Hematopoietic multipotent progenitor cell treated with erythropoietin and hydrocortisone succinate and interleukin-3 and kit ligand, for 8 days (in vitro differentiated cells): ENCODE measurements at places on chromosomes 16 and 17.

GRCh38 chr17:27965224-27965623 lies 72.1 kb upstream of the LYRM9 start:
- no peak for DNase-seq

GRCh38 chr16:87016046-87017035 lies 300.9 kb downstream of the C16orf95 start:
- DNase-seq, result no peak

DNA sequence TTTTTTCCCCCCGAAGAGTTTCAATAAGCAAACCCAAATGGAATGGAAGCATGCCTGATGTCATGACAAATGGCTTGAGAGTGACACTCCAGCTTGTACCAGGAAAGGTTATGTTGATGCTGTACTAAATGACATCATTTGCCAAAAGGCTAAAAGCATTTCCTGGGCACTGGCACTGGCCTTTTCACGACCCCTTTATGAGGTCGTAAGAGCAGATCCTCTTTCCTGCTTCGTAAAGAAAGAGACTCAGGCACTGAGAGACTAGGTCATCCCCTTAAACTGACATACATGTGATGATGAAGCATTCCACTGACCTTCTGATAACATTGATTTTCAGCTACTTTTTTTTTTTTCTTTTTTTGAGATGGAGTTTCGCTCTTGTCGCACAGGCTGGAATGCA lies 30.5 kb downstream of the CEP295NL start:
- no peak for DNase-seq

GRCh38 chr16:83574388-83574787 lies 233.4 kb upstream of the HSBP1 start:
- no peak for DNase-seq

- no peak for DNase-seq
Measured at GRCh38 chr17:58325289-58325726, 3.3 kb downstream of the TSPOAP1 start.

DNA sequence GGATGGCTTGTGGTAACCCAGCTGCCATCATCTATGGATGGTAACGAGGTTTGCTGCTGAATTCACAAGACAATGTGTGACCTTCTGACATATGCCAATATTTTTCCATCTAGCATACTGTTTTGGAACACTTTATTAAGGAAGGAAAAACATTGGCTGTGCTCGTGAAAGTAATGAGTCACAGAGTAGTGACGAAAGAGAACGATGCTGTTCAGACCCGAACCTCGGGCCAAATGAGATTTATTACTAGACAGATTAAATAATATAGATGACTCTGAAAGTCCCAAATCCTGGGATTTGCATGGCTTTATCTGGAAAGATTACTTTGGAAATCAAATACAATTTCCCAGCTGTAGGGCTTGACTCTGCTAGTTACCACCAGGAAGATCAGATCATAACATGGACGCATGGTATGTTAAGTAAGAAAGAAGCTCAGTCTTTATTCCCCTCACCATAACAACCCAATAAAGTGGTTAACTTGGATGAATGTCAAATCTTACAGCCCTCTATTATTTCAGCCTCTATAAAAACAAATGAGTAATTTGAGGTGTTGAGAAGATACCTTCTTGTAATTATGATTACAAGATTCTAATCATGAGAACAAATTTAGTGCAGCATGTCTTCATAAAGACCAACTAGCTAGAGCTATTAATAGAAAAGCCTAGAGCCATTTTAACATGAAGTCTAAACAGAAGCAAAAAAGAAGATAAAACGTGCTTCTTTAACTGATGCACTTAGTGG lies 32.6 kb downstream of the ERN1 start:
- DNase-seq, result no peak

DNA sequence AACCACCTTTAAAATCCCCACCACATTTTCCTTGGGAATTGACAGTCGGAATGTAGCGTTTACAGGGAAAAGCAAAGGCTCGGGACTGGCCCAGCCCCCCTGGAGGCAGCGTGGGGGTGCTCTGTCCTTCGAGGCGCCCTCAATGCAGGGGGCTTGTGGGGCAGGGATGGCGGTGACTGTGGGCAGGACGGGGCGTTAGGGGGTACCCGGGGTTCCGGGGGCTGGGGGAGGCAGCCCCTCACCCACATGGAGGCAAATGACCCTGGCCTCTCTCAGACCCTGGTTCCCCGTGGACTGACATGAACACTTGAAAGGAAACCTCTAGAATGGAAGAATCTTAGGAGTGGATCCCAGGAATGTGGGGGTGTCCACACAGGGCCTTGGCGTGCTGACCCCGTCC lies 78.4 kb upstream of the GNG13 start:
- DNase-seq, result no peak

DNA sequence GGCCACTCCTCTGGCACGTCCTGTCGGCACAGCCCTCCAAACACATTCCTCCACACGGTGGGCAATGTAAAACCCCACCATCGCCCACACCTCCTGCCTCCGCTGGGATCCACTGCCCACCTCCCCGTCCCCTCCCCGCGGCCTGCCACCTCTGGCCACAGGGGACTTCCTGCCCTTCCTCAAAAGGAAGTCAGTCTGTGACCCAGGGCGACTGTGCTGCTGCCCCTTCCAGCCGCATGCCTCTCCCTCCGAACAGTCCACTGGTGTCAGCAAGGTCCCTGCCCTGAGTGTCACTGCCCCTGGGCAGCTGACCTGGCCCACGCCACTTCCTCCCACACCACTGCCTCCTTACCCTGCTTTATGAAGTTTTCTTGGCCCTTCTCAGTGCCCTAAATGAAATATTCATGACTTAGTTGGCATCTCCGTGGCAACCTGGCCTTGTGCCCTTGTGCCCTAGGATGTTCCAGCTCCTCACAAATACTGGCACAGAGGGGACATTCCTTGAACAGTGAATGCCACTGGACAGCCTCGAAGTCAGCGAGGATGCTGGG lies 2.0 kb downstream of the PLD6 start:
- no peak for DNase-seq

DNA sequence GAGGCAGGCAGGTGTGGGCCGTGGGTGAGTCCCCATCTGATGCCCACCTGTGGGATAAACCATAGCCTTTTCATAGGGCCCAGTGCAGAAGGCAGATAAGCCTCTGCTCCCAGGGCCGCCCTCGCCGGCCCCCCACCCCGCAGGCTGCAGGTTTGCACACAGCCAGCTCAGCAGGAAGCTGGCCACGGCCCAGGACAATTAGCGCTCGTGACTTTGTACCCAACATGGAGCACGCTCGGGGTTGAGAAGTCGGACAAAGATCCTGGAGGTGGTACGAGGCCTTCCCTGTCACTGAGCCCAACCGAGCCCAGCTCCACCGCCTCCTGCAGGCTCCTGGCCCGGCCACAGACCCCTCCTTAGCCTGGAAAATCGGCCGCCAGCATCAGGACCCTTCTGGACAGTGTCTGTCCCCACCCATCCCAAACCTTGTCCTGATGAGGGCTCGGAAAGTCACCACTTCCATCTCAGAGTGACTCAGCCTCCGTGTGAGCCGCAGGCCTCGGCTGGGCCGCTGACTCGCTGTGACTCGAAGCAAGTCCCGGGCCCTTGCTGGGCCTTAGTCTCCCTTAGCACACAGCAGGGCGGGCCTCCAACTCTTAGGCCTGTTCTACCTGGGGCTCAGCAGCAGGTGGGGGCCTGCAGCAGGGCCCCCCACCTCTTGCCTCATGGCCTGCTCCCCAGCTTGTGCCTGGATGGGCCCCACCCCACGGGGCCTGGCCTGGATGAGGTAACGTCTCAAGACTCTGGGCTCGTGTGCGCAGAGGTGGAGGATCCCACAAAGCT lies 22.7 kb downstream of the FAM83G start:
- DNase-seq, result no peak

GRCh38 chr17:68829211-68829610 lies 126.0 kb downstream of the ABCA8 start:
- DNase-seq, result no peak

- DNase-seq, result no peak
Measured at GRCh38 chr16:83768986-83769385, 38.8 kb upstream of the HSBP1 start.

DNA sequence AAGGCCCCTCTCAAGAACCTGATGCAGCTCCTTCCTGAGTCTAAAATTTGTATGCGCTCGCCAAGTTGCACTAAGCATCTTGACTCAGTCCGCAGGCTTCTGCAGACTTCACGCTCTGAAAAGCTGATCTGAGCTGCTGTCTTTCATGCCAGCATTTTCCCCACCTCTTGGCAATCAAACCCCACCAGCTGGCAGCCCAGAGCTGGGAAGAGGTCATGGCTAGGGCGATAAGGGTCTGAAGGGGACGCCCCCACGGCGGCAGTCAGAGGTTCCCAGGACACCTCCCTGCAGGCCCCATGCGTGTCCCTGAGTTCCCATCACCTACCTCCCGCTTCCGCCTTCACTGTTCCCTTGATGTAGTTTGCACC lies 5.1 kb upstream of the UNC13D start:
- peak; percentile 84 for DNase-seq

GRCh38 chr16:51538707-51539498 lies 387.8 kb upstream of the SALL1 start:
- no peak for DNase-seq

- no peak for DNase-seq
Measured at GRCh38 chr16:28145796-28146195, 66.0 kb downstream of the XPO6 start.

DNA sequence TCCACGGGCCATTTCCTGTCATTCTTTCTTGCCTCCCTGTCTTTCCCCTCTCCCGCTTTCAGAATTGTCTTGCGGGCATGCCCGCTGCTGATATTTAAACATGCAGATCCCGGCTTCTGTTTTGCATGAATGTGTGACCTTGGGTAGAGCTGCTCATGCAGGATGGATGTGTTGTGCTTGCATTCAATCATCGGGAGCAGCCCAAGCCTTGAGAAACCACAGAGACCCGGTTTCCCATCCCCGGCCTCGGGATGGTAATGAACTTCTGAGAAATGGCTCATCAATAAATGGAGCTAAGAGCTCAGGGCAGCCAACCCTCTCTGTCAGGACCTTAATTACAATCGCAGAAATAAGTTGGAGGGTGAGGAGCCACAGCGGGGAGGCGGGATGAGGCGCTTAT lies 303.7 kb upstream of the TNRC6C start:
- no peak for DNase-seq

GRCh38 chr17:8739097-8739496 lies 5.5 kb downstream of the CCDC42 start:
- no peak for DNase-seq

DNA sequence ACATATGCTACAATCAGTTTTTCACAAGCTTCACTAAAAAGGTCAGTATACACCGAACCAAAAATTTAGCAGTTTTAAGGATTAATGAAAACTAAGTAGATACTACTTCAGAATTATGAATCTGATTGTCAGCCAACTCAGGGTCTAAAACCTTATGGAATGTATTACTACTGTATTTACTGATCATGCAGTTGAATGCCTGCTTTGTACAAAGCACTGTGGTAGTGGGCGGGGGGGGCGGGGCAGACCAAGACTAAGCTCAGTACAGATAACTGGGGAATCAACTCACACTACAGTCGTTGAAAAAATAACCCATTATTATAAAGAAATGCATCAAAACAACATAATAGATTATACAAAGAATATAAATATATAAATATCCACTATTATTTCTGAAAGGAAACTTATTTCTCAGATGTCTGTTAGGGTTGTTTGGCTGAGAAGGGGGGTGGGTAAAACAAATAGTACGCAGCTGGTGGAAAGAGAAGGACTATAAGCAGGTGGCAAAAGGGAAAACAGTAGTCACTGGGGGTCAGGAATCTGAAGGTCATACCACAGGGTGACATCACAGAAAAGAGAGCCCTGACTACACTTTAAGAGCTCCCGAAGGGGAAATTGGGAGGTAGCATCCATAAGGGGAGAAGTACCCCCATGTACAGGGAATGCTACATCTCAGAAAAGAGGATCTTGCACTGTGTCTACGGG lies 109.4 kb upstream of the AXIN2 start:
- DNase-seq, result no peak

DNA sequence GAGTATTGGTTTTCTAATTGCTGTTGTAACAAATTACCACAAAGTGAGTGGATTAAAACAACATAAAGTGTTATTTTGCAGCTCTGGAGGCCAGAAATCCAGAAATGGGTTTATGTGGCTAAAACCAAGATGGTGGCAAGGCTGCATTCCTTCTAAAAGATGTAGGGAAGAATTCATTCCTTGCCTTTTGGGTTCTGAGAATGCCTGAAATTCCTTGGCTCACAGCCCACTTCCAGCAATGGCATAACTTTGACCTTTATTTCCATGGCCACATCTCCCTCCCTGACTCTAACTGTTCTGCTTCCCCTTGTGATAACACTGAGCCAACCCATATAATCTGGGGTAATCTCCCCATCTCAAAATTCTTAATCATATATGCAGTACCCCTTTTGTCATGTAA lies 269.6 kb upstream of the RPL38 start:
- DNase-seq, result no peak

DNA sequence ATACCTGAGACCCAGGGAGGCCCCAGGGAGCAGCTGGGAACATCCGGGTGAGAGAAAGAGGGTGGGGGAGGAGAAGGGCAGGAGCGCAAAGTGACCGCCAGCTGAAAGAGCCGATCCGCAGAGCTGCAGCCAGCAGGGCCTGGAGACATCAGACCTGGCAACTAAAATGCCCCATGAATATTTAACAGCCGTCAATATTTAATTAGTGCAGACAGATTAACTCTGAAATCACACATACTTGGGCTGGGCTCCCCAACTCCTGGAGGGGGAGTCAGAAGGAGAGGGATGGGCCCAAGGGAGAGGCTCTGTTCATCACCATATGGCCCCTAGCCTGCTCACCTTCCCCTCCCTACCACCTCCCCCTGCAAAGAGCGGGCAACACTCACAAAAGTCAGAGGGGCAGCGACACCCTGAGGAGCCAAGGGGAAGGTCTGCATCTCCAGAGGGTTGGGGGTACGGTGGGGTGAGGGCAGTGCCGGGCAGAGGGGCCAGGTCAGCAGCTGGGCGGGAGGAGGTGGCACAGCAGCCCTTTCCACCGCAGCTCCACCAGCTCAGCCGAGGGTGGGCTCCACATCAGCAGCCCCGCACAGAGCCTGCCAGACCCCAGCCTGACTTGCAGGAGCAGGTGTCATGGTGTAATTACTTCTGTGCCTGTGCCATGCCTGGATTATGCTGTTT lies 61.9 kb upstream of the CCL1 start:
- no peak for DNase-seq

- no peak for DNase-seq
Measured at GRCh38 chr16:54987081-54987480, 56.4 kb downstream of the IRX5 start.

- peak; percentile 10 for DNase-seq
Measured at GRCh38 chr17:62727916-62728672, 80.0 kb downstream of the MARCHF10 start.

DNA sequence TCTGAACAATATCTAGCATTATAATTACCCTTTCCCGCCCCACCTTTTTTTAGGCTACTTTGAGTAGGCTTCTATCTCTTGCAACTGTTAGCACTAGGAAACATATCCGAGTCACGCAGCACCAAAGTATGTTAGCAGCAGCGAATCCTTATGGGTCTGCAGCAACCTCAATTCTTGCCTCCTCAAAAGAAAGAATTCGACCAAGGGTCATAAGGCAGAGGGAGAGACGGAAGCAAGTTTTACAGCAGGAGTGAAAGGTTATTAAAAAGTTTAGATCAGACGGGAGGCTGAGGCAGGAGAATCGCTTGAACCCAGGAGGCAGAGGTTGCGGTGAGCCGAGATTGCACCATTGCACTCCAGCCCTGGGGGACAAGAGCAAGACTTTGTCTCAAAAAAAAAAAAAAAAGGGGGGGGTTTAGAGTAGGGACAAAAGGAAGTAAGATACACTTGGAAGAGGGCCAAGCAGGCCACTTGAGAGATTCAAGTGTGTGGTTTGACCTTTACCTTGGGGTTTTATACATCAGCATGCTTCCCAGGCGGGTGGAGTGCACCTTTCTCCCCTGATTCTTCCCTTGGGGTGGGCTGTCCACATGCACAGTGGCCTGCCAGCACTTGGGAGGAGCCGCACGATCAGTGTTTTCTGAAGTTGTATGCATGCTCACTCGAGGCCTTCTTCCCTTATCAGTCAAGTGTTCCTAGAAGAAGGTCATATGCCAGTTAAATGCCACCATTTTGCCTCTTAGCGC lies 67.7 kb downstream of the HLF start:
- peak; percentile 13 for DNase-seq
